M059J (cell line): ENCODE measurements at places on chromosomes 5 and 9.

GRCh38 chr5:160961038-160961437 is 109.0 kb upstream of the ATP10B start:
- DNase-seq, result no peak

- DNase-seq, result no peak
These were observed 282.3 kb upstream of the TUT7 start for GRCh38 chr9:86636519-86636918.

GRCh38 chr9:130731355-130731754 is 37.8 kb downstream of the EXOSC2 start:
- DNase-seq, result no peak

DNA sequence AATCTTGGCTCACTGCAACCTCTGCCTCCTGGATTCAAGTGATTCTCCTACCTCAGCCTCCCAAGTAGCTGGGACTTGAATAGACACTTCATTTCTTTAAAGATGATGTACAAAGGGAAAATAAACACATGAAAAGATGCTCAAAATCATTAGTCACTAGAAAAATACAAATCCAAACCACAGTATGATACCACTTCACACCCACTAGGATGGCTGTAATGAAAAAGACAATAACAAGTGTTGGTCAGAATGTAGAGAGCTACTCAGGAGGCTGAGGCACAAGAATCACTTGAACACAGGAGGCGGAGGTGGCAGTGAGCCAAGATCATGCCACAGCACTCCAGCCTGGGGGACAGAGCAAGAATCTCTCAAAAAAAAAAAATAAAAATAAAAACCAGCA is 13.0 kb downstream of the F2RL2 start:
- peak; percentile 13 for DNase-seq

- DNase-seq, result no peak
These were observed 56.8 kb upstream of the KCNMB1 start for GRCh38 chr5:170445936-170446335.

DNA sequence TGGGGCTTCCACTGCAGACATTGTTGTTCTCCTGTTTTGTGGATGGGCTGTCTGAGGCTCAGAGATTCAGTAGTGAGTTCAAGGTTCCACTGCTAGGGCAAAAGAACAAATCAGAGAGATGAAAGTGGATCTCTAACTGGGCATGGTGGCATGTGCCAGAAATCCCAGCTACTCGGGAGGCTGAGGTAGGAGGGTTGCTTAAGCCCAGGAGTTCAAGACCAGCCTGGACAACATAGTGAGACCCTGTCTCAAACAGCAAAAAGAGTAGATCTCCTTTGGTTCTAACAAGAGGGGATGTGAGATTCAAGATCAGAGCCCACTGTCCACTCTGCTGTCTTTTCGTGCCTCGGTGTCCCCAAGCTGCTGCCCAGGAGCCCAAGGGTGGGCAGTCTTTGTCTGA is 11.8 kb upstream of the NDST1 start:
- DNase-seq, result no peak

- DNase-seq, result no peak
These were observed 431 bp downstream of the RNF208 start for GRCh38 chr9:137221506-137222111.

DNA sequence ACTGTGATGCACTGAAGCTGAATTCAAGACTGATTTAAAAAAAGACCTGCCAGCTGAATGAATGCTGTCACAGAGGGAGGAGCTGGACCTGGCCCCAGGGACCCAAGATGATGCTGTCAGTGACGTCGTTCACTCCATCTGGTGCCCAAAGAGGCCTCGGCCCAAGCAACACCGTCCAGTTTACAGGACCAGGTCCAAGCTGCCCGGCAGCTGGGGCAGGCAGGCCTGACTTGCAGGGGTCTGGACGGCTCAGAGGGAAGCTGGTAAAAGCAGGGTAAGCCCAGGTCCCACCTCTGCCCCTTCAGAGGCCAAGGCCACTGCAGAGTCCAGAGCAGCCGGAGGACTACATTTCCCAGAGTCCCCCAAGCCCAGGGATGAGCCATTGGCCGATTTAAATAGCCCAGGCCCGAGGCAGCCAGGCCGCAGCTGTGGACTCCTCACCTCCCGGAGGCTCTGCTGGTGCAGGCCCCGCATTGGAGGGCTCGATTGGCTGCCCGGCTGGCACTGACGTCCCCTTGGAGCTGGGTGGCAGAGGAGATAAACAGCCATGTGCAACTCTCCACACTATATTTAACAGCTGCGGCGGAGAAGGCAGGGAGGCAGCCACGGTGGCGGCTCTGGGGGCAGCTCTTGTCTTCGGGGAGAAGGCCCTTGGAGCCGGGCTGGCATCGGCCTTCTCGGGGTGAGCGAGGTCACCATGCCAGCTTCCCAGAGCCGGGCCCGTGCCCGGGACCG is at the start of gene PLPP7:
Gene PLPP7, plus strand, starts transcription at position 423 of the 735 bp plus-strand sequence. Its CDS starts 275 bp downstream, at position 698.
- peak; percentile 54 for DNase-seq

DNA sequence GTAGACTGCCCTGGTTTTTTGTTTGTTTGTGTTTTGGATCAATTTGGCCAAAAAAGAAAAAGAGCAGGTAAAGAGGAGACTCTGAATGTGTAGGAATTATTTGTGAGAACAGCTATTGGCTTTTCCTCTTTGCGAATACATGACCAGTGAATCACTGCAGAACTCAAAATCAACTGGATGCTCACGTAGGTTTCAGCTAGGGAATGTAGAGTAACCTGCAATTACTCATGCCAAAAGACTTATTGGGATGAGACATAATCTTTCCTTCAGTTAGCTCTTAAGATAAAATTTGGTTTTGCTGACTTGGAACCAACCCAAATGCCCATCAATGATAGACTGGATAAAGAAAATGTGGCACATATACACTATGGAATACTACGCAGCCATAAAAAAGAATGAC is 348.0 kb downstream of the NPR3 start:
- peak; percentile 62 for DNase-seq

GRCh38 chr9:123417289-123418051 is 61.5 kb downstream of the CRB2 start:
- DNase-seq, result no peak

DNA sequence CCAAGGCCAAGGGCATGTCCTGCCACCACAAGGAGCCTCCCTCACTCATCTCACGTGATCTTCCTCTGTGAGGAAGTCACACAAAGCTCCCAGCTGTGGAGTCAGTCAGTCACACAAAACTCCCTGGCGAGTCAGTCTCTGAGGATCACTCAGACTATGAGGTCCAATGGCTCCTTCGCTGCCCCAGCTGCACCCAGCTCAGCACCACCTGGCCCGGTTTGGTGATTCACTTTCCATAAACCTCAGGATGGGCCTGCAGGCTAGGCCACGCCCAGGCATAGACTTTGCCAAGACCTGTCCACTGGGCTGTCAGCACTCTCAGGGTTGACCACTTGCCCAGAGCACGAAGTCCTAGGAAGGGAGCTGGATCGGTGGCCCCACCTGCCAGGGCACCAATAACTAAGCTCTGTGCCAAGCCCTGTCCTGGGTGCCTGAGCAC is 233.8 kb downstream of the HSPA4 start:
- DNase-seq, result peak; percentile 79

DNA sequence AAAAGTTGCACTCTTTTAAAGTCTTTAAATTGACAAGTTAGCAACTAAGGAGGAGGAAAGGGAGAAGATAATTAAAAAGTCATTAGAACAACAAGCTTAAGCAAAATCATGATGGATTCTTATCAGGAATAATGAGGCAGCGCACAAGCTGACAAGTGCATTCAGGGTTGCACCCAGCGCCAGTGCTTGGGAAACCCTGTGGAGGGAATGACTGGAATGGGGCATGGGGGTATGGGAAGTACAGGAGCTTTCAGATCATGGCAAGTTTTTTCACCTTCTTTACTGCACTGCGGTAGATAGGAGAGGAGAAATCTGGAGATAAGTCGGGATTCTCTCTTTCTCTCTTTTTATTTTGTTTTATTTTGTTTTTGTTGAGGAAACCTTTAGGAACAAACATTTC is 117.9 kb upstream of the CKMT2 start:
- no peak for DNase-seq

- no peak for DNase-seq
These were observed 115.7 kb downstream of the ESM1 start for GRCh38 chr5:54869691-54870090.

DNA sequence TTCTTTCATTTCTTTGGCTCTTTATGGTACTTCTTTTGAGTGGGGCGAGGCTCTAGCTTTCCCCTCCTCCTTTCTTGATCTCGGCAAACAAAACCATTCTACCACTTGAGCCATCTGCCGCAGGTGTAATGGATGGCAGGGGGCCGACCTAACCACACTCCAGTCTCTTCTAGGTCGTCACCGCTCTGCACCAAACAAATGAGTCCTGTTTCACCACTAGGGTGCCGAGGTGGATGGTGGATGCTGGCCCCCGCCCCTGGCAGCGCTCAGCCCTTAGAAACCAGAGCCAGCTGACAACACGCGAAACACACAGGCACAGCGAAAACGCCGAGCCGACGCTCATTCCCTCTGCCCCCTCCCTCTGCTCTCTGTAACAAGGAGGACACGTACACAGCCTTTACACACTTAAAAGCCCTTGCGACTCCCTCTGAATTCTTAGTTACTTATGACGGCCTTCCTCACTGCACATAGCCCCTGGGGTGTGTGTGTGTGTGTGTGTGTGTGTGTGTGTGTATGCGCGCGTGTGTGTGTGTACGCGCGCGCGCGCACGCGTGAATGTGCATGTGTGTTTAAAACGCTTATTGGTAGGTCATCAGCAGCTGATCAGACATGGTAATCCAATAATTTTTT is 199.4 kb downstream of the MEF2C start:
- peak; percentile 93 for DNase-seq

GRCh38 chr9:91503673-91504081 is 80.0 kb upstream of the NFIL3 start:
- DNase-seq, result no peak

- no peak for DNase-seq
These were observed 3.0 kb upstream of the IFNW1 start for GRCh38 chr9:21144603-21145002.

GRCh38 chr9:130414910-130415746 is 29.6 kb upstream of the ASS1 start:
- DNase-seq, result no peak

DNA sequence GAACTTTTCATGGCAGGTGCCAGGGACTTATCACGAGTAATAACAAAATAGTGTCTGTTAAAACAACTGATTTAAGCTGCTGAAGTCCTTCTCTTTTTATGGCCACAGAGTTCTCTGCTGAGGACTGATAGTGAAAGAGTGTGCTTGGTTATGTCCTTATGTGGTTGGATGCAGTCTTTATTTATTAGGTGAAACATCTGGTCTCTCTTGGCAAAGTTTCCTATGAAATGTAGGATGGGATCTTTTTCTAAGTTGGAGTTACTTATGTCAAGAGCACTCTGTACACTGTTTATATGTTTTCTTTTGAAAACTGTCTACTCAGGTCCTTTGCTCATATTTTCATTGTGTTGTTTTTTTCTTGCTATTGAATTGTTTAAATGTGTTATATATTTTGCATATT is 1816.1 kb upstream of the C9orf72 start:
- DNase-seq, result no peak

GRCh38 chr5:41754857-41755256 is 115.4 kb downstream of the OXCT1 start:
- no peak for DNase-seq

DNA sequence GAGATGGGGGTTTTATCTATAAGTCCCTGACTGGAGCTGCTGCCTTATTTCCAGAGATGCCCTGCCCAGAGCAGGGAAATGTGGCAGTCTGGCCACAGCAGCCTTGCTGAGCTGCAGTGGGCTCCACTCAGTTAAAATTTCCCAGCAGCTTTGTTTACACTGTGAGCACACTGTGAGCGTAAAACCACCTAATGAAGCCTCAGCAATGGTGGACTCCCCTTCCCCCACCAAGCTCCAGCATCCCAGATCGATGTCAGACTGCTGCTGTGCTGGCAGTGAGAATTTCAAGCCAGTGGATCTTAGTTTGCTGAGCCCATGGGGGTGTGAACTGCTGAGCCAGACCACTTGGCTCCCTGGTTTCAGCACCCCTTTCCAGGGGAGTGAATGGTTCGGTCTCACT is 208.7 kb upstream of the RAI14 start:
- DNase-seq, result no peak

- no peak for DNase-seq
These were observed 159.2 kb upstream of the SLC24A2 start for GRCh38 chr9:19947996-19948395.

DNA sequence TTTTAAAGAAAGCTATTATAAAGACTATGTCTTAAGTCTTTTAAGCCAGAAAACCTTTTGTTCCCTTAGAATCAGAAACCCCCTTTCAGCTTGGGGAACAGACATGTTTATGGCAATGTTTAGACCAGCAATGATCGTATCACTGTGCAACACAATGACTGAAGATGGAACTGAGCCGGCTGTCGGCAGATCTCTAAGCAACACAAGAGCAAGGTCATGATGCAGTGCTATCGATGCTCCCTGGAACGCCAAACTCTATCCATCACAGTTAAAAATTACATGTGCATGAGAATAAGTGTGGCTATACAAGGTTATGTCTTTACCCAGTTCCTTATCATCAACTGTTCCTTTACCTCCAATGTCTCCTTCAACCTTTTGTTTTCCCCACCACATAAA is 1.8 kb upstream of the RNF44 start:
- no peak for DNase-seq

DNA sequence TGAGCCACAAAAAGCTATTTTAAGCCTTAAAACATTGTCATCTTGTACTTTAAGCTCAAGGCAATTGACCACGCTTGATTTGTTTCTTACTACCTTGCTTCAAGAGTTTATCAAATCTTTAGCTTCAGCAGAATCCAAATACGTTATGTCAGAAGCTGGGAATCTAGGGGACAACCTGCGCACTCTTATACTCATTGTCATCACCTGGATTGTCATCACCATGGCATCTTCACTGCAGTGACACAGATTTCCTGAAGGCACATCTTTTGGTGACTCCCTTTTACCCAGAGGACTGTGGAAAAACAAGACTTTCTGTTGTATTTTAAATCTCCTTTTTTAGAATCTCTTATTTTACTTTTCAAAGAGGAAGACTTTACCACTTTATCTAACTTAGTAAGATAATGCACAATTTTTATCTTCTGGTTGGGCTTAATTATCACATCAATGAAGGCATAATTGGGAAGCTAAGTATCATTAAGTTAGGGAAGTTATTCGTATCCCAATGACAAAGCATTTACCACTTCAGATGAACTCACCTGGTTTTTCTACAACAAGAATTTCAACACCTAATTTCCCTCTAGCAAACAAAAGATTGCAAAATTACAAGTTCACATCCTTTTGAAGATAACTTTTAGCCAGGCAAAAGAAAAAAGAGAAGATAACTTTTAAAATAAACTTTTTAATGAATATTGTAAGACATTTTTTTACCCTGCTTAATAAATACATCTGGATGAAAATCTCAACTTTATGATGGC is 162.0 kb downstream of the DOCK2 start:
- DNase-seq, result no peak
